ENCODE measurements at places on chromosomes 7 and 10. TPM values are rescaled to one million over a fixed set of nuclear protein-coding genes. Genes with fewer than 3 reads are reported as not detected.

Gene FZD8
- 16.5 TPM for total RNA-seq

Gene CROT
- total RNA-seq: 10.9 TPM

Gene TMEM178B
- 0.30 TPM for total RNA-seq

Gene UCN3
- not detected for total RNA-seq

Gene ITIH2
- total RNA-seq: not detected

Gene NAT16
- total RNA-seq: not detected

- H3K27ac ChIP-seq: no peak overlapping the region
- DNase-seq: no peak
- no peak overlapping the region for H3K4me3 ChIP-seq
Observed at GRCh38 chr10:10397906-10398305, 619.8 kb upstream of the CELF2 start.

- H3K4me3 ChIP-seq: no peak overlapping the region
- H3K36me3 ChIP-seq: peaks cover 27% of the 10 kb centered on the region
- no peak for DNase-seq
- H3K4me1 ChIP-seq: no peaks in the 10 kb centered on the region
- no peak overlapping the region for H3K27ac ChIP-seq
Observed at GRCh38 chr10:74842301-74842954, 16.0 kb downstream of the KAT6B start.

DNA sequence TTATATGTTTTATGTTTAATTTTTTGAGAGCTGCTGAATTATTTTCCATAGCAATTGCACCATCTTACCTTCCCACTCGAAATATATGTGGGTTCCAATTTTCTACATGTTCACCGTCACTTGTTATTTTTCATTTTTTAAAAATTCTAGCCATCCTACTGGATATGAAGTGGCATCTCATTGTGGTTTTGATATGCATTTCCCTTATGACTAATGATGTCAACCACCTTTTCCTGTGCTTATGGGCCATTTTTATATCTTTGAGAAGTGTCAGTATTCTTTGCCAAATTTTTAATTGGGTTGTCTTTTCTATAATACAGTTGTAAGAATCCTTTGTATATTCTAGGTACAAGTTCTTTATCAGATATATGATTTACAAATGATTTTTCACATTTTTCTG, 27.8 kb downstream of the NHLRC2 start:
- no peak overlapping the region for H3K27ac ChIP-seq
- no peak overlapping the region for H3K4me3 ChIP-seq
- no peak for DNase-seq
- H3K36me3 ChIP-seq: peaks cover 63% of the 10 kb centered on the region

- no peaks in the 10 kb centered on the region for H3K36me3 ChIP-seq
- H3K4me3 ChIP-seq: no peak overlapping the region
- no peaks in the 10 kb centered on the region for H3K4me1 ChIP-seq
- DNase-seq: no peak
Observed at GRCh38 chr7:118476036-118476435, 251.5 kb downstream of the ANKRD7 start.

DNA sequence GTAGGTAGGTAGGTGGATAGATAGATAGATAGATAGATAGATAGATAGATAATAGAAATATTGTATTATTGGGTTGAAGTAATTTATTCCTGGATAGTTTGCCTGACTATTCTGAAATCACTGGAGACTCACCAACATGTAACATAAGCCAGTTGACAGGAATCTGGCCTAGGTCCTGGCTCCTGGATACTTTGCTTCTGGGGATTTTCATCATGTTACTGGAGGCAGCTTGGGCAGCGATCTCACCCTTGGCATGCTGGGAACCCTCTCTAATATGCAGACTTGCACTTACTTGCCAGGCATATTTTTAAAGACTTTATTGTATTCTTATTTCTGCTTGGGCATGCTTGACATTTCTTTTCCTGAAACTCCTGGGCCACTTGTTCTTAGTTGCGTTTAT, 709.1 kb upstream of the FZD8 start:
- H3K27me3 ChIP-seq: no peaks in the 10 kb centered on the region
- no peaks in the 10 kb centered on the region for H3K4me1 ChIP-seq
- H3K4me3 ChIP-seq: no peak overlapping the region

- no peak overlapping the region for H3K27ac ChIP-seq
- no peaks in the 10 kb centered on the region for H3K27me3 ChIP-seq
- no peaks in the 10 kb centered on the region for H3K36me3 ChIP-seq
- no peak for DNase-seq
- H3K4me3 ChIP-seq: no peak overlapping the region
Observed at GRCh38 chr7:2807845-2808772, 36.0 kb downstream of the GNA12 start.

DNA sequence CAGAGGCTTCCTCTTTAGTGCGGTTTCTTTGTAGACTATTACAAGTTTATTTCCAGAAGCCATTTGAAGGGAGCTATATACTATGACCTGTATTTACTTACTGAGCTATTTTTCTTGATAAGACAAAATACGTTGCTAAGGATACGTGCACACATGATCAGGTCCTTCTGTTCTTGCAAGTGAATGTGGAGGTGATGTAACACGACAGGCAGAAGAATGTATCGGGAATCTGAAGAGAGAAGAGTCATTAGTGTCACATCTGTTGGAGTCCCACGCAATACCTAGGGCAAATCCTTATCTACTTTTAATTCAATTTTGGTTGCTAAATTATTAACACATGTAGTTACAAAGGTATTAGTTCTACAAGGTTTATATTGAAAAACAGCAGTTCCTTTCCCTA, 284.6 kb upstream of the IMMP2L start:
- DNase-seq: no peak
- no peak overlapping the region for H3K4me3 ChIP-seq
- H3K27me3 ChIP-seq: no peaks in the 10 kb centered on the region
- peaks cover 54% of the 10 kb centered on the region for H3K36me3 ChIP-seq

DNA sequence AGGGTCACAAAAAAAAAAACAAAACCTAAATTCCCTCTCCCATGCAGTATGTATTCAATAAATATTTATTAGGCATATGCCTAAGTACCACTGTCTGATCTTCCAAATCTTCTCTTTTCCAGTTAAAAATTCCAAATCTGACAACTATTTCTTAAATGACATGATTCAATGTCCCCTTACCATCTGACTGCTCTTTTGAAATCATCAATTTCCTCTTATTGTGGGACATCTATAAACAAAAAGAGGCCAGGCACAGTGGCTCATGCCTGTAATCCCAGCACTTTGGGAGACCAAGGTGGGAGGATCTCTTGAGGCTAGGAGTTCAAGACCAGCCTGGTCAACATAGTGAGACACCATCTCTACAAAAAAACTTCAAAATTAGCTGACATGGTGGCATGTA, 103.5 kb downstream of the TBXAS1 start:
- no peaks in the 10 kb centered on the region for H3K4me1 ChIP-seq
- H3K4me3 ChIP-seq: no peak overlapping the region
- H3K36me3 ChIP-seq: no peaks in the 10 kb centered on the region
- H3K27ac ChIP-seq: no peak overlapping the region

GRCh38 chr7:141045126-141045841, 28.6 kb upstream of the TMEM178B start:
- DNase-seq: no peak
- H3K27me3 ChIP-seq: no peaks in the 10 kb centered on the region
- no peaks in the 10 kb centered on the region for H3K4me1 ChIP-seq
- H3K4me3 ChIP-seq: no peak overlapping the region
